NK-92 treated with Interleukin-12 subunit alpha and Interleukin-12 subunit beta, amount 100 ng/mL, for 24 hours (cell line): ENCODE measurements at places on chromosomes 13 and 19.

- peak; percentile 99 for DNase-seq
Observed at GRCh38 chr19:58499021-58499927, 12.5 kb downstream of the SLC27A5 start.

- no peak for DNase-seq
Observed at GRCh38 chr13:40130871-40131636, 475.6 kb downstream of the COG6 start.

GRCh38 chr13:50631041-50631440 lies 212.5 kb downstream of the DLEU7 start:
- no peak for DNase-seq

GRCh38 chr13:100892981-100893380 lies 218.4 kb upstream of the TMTC4 start:
- no peak for DNase-seq

DNA sequence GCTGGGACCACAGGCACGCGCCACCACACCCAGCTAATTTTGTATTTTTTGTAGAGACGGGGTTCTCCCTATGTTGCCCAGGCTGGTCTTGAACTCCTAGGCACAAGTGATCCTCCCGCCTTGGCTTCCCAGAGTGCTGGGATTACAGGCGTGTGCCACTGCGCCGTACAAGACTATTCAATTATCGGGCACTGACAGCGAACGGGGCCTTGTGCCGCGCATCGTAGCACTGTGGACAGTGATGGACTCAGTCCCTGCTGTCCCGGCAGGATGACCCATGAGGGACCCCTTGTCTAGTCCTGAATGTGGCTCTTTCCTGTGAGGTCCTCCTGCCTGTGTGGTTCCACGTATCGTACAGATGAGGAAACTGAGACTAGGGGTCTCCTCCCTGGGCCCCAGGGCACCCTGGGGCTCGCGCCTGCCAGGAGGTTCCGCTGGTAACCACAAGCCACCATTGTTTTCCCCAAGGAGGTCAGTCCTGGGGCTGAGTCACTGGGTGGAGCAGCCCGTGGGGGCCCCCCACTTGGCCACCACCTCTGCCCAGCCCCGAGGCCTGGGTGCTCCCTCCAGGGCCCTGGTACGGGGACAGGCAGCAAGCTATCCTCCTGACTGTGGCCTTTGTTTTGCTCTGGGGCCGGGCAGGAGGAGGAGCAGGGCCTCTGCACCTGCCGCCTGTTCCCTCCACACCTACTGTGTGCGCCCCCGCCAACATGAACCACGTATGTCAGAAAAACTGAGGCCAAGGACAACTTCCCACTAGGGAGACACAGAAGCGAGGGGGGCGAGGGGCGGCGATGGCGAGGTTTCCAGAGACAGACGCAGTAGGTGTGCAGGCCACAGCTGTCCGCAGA lies 2.9 kb upstream of the TCF3 start:
- DNase-seq = no peak

DNA sequence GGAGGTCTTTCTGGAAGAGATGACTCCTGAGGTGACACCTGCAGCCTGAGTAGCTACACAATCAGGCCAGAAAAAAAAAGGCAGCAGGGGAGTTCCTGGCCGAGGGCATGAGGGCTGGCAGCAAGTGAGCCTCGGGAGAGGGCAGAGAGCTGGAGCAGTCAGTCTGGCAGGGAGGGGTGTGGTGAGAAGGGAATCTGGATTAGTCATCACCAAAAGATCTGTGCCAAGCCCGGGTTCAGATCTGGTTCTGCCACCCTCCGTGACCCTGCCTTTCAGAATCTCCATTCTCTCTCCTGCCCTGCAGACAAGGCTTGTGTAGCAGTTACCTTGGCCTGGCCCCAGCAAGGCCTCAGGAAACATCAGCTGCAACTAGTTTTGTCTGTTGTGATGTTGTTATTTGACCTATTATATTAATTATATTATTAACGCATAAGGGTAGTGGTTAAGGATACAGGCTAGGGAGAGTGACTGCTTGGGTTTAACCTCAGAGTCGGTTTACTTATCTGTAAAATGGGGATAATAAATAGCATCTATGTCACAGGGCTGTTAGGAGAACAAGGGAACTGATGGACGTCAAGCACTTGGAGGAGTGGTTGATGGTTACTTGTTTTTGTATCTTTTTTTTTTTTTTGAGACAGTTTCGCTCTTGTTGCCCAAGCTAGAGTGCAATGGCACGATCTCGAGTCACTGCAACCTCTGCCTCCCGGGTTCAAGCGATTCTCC lies 2.7 kb upstream of the CAPNS1 start:
- DNase-seq = no peak

DNA sequence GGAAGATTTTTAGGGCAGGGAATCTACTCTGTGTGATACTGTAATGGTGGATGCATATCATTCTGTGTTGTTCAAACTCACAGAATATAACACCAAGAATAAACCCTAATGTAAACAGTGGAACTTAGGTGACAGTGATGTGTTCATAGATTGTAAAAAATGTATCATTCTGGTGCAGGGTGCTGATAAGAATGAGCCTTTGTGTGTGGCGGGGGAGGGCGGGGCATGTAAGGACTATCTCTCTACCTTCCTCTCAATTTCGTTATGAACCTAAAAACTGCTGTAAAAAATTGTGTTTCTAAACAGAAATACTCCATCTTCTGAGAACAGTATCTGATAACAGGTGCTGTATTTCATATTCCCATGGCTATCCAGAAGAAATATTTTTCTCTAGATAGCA lies 35.6 kb downstream of the TNFRSF19 start:
- DNase-seq = no peak

DNA sequence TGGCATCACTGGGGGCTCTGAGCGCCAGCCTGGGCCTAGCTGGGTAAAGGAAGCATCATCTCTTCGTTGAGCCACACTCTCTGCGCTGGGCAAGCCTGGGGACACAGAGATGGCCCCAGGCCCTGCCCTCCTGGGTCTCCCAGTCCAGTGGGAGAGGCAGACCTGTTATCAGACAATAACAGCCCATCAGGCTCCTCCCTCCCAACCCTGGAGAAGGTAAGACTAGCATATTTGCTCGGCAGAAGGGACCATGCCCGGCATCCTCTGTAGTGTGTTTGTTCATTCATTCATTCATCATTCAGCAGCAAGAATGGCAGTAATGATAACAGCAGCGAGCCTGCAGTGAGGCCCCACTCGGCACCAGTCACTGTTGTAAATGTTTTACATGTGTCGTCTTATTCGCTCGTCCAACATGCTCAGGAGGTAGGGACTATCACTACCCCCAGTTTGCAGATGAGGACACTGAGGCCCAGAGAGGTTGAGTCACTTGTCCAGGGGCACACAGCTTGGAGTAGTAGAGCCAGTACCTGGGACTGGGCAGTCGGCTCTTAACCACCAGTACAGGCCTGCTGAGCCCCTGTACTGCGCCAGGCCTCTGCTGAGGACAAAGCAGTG lies 33.2 kb downstream of the PAK4 start:
- no peak for DNase-seq

DNA sequence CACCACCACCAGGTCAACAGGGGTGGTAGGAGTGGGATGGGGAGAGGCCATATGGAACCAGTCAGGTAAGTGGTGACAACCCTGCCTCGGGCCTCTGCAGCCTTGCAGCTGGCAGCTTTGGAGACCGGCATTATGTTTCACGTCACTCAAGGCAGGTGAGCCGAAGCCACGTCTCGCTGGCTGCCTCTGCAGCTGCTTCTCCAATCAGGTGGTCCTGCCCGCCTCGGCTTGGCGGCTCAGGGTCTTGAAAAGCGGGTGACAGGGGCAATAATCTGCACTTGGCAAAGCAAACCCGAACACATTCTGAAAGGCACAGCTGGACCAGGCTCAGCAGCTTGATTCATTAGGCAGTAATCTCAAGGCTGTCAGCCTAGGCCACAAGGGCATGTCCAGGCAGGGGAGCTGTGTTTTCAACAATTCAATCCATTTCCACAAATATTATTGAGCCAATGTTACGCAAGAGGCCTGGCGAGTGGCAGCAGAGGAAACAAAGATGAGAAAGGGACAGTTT lies 77.4 kb upstream of the PCDH8 start:
- no peak for DNase-seq

DNA sequence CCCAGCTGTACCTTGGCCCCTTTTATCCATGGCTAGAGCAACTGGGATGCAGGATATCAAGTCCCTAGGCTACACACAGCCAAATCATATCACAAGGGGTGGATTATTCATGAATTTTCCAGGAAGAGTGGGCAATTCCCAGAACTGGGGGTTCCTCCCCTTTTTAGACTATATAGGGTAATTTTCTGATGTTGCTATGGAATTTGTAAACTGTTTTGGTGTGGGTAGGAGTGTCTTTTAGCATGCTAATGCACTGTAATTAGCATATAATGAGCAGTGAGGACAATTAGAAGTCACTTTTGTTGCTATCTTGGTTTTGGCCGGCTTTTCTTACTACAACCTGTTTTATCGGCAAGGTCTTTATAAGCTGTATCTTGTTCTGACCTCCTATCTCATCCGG lies 18.0 kb upstream of the IGFL4 start:
- DNase-seq = no peak

GRCh38 chr19:10219678-10220077 lies 11.5 kb downstream of the S1PR2 start:
- no peak for DNase-seq

GRCh38 chr13:39052944-39053343 lies 14.7 kb downstream of the NHLRC3 start:
- DNase-seq = no peak

DNA sequence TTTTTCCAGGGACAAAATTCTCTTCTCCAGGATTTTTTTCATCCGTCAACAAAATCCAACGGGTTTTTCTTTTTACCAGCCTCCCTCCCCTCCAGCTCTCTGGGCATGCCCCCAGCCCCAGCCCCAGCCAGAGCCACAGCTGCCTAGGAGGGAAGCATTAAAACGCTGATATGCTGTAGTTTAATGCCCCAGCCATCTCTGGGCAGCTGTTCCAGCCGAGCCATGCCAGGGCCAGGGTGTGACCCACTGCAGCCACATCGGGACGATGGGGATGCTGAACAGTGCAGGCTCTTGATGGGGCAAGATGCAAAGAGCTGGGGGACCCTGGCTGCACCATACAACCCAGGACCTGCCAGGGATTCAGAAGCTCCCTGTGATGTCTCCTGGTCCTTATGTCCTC lies 32.1 kb downstream of the TSHZ3 start:
- no peak for DNase-seq

GRCh38 chr19:15101479-15102082 lies 5.6 kb upstream of the SYDE1 start:
- no peak for DNase-seq

DNA sequence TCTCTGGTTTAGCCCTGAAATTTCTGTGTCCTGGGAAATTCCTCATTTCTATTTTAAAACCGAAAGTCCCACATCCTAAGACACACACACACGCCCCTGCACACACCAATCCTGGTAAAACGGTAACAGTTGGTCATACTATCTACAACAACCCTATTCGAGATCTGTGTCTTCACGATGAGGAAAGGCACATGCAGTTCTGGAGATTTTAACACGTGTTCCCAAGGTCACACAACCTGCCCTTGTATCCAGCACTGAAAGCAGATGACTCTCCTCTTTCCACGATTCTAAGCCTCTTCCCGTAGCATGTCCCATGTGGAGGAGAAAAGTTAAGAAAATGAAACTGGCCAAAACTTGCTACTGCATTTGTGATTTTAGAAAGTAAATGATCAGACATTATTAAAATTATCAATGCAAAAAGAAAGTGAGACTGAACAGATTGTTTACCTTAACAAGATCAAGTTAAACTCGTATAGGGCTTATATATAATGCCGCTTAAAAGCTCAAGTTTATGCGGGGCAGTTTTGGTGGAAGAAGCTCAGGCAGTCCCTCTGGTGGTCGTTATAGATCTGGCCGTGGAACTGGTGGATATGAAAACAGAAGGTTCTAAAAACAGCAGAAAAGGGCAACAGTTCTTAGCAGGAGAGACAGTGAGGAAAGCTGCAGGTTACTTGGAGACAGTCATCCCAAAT lies 32.7 kb downstream of the VSTM1 start:
- no peak for DNase-seq

GRCh38 chr13:27338816-27339215 lies 68.2 kb downstream of the RASL11A start:
- DNase-seq = no peak

DNA sequence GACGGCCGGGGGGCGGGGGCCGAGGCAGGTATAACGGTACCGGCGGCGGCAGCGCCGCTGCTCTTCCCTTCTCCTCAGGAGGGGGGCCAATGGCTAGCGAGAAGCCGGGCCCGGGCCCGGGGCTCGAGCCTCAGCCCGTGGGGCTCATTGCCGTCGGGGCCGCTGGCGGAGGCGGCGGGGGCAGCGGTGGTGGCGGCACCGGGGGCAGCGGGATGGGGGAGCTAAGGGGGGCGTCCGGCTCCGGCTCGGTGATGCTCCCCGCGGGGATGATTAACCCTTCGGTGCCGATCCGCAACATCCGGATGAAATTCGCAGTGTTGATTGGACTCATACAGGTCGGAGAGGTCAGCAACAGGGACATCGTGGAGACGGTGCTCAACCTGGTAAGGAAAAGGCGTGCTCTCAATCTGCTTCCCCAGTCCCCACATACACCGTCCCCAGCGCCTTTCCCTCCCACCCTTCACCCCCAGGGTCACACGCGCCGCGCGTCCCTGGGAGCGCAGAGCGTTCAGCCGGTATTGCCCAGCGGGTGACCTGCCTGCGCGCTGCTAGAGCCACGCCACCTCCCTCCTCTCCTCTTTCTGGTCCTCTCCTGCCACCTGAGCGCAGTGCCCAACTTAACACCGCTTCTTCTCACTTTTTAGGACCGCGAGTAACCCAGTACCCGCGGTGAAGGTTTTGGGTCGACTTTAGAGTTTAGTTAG lies 814 bp downstream of the NBEA start:
- DNase-seq = no peak

DNA sequence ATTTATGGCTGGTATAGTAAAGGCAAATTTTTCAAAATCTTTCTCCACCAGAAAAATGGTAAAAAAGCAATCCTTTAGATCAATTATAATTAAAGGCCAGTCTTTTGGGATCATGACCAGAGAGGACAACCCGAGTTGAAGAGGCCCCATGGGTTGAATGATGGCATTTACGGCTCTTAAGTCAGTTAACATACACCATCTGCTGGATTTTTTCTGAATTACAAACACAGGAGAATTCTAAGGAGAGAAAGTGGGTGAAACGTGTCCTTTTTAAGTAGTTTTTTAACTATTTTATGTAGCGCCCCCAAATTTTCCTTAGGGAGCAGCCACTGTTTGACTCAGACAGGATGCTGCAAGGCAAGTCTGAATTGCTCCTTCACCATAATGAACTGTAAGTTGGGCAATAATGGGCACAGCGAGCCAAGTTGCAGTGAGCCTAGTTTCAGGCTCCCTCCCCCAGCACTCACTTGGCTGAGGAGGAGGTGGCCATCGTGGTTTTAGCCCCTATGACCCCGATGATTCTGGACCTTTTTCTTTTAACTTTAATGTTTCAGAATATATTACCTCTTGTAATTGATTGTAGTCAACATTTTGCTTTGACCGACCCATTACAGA lies 13.6 kb upstream of the ZNF611 start:
- DNase-seq = no peak

DNA sequence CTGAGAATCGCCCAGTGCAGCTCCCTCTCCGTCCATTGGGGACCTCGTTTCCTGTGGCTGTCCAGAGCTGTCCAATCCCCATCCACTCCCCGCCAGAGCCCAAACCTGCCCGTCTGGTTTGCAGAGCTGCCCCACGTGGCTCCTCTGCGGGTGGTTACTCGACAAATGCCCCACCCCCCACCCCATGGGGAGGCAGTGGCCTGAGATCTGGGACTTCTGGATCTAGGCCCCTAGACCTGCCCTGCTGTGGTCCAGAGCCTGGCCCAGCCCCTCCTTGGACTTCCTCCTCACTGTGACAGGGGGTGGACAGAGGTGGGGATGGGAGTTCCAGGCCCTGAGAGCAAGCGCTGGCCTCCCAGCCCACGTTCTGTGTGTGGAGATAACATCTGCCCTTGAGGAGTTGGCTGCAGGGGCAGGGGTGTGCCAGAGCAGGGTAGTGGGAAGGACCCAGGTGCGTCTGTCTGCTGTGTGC lies 29.1 kb downstream of the PAK4 start:
- no peak for DNase-seq
